ENCODE measurements at places on chromosomes 1 and 21.
A peak's percentile ranks its signal among the peaks of the same experiment; 100 is the strongest.

DNA sequence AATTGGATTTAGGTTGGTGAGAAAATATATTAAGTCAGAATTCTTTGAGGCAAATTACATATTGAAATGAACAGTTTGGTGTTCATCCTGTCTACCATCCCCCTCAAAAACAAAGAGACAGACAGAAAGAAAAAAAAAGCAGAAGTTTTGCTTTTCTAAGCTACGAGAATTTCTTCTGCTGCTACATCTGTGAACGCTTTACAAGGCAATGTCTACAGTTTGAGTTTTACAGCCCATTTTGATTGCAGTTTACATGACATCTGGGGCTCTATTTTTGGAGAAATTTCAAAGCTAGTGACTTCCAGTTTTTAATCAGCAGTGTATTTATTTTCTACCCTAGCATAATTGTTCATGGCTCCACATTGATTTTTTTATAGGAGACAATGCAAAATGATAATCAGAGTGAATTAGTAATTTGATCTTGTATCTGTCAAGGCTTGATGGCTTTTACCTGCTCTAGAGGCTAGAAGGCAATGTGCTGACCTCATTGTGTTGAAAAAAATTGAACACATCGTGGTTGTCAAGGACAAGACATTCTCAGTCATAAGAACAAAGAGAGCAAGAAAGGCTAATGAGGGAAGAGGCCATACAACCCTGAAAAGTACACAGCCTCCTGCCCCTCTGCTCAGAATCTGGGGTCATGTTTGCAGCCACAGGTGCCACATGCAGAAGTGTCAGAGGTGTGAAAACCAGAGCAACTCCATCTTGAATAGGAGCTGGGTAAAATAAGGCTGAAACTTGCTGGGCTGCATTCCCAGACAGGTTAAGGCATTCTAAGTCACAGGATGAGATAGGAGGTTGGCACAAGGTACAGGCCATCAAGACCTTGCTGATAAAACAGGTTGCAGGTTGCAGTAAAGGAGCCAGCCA, 201.0 kb upstream of the CAMK1G start:
- H3K36me3 ChIP-seq: no peaks in the 10 kb centered on the region
- DNase-seq: no peak
- no peak overlapping the region for H3K4me3 ChIP-seq
- H3K4me1 ChIP-seq: peaks cover 63% of the 10 kb centered on the region

DNA sequence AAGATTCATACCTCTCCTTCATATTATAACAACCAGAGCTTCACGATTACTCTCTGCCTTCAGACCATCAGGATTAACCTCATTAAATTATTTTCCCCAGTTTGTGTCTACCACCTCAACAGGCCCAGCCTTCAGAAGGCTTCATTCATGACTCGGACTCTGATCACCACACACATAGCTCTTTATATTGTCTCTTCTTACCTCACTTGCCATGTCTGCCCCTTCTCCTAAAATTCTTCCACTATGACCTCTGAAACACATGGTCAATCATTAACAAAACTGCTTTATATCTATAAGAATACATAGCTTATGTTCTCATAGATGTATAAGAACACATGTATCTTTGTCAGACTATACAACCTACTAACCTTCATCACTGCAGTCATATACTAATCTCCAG, 79.8 kb downstream of the USP1 start:
- H3K4me3 ChIP-seq: no peak overlapping the region
- H3K36me3 ChIP-seq: peaks cover 36% of the 10 kb centered on the region
- H3K4me1 ChIP-seq: no peaks in the 10 kb centered on the region
- no peak overlapping the region for H3K27ac ChIP-seq
- no peaks in the 10 kb centered on the region for H3K27me3 ChIP-seq

DNA sequence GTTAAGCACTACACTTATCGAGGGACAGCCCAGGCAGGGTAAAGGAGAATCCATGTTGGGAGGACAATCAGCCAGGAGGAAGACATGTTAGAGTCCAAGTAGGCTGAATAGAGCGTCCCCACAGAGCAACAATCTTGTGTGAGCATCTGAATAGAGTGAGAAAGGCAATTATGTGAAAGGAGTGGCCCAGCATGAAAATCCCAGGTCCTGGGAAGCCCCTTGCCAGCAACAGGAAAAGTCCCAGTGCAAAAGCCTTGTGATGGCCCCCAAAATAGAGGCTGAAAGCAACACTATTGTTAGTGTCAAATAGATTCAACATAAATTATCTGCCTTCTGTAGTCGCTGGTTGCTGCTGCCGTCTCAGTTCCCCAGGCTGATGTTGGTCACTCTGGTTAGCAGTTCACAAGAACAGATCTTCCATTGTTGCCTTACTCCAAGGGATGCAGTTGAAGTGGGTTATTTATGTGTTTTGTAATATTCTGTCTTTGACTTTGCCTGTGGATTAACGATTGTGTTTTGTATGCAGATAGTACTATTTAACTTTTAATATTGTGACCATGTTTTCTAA, 12.1 kb upstream of the ABL2 start:
- no peak overlapping the region for H3K4me3 ChIP-seq
- H3K4me1 ChIP-seq: no peaks in the 10 kb centered on the region
- no peak for DNase-seq
- no peak overlapping the region for H3K27ac ChIP-seq
- H3K36me3 ChIP-seq: no peaks in the 10 kb centered on the region
- no peaks in the 10 kb centered on the region for H3K27me3 ChIP-seq

- no peak overlapping the region for H3K4me3 ChIP-seq
- H3K36me3 ChIP-seq: peaks cover 12% of the 10 kb centered on the region
- no peaks in the 10 kb centered on the region for H3K27me3 ChIP-seq
- no peak overlapping the region for H3K27ac ChIP-seq
Measured at GRCh38 chr1:88701275-88701674, 17.2 kb downstream of the PKN2 start.

GRCh38 chr1:46675549-46676314, 4.1 kb downstream of the TEX38 start:
- H3K36me3 ChIP-seq: peaks cover 27% of the 10 kb centered on the region
- no peak for DNase-seq
- H3K27ac ChIP-seq: peak overlapping the region; percentile 24
- H3K27me3 ChIP-seq: no peaks in the 10 kb centered on the region
- H3K4me1 ChIP-seq: no peaks in the 10 kb centered on the region

DNA sequence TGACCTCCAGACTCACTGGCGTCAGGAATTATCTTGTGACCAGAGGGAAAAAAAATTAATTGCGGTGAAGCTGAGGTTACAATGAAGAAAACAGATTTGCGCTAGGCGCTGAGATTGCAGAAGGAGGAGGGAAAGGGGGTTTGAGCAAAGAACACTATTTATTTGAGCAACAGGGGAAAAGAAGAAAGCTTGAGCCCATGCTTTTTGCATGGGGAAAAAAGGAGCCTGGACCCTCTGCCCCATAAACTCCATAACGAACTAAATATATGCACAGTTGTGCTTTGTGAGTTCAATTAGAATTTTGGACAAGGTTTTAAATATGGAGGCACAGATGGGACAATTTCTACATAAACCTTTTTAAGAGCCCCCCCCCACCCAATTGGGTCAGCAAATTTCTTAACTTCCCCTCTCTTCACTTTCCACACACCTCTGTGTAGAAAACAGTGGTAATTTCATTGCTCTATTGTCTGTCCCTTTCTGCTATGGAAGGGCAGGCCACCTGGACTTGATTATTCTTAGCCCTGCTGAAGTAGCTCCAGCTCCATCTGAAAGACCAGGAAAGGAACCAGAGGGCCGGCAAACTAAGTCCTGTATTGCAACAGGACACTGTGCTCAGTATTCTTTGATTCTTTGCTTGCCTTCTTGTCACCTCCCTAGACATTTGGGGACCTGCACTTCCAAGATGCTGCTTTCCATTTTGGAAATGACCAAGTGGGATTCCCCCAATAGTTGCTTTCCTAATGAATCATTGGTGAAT, 862 bp upstream of the ID3 start:
- DNase-seq: no peak
- no peaks in the 10 kb centered on the region for H3K27me3 ChIP-seq
- H3K27ac ChIP-seq: peak overlapping the region; percentile 100
- peak overlapping the region; percentile 88 for H3K4me3 ChIP-seq

DNA sequence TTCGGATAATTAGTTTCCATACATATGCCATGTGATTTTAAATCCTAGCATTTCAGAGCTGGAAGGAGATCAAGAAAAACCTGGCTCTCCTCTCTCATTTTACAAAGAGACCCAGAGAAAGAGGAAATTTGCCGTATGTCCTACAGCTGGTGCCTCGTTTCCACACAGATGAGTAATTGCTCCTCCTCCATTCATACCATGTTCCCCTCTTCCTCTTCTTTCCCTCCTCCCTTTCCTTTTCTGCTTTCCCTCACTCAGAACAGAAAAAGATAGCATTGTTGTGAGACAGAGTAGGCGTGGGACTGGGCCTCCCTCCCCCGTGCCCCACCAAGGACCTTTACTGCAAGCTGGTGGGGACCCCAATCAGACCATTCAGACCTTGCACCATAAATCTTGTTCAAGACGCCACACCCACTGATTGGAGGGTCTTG, 13.7 kb upstream of the SLC44A3 start:
- peak overlapping the region; percentile 36 for H3K4me3 ChIP-seq
- peaks cover 3% of the 10 kb centered on the region for H3K36me3 ChIP-seq
- H3K27ac ChIP-seq: peak overlapping the region; percentile 74
- H3K27me3 ChIP-seq: no peaks in the 10 kb centered on the region
- DNase-seq: no peak

GRCh38 chr21:41622201-41622600, 114.2 kb upstream of the TMPRSS2 start:
- no peak for DNase-seq
- peaks cover 2% of the 10 kb centered on the region for H3K27me3 ChIP-seq
- no peak overlapping the region for H3K4me3 ChIP-seq
- H3K27ac ChIP-seq: no peak overlapping the region

GRCh38 chr1:218171302-218171893, 113.7 kb upstream of the RRP15 start:
- H3K4me3 ChIP-seq: no peak overlapping the region
- peaks cover 2% of the 10 kb centered on the region for H3K4me1 ChIP-seq
- no peaks in the 10 kb centered on the region for H3K36me3 ChIP-seq
- DNase-seq: no peak
- peaks cover 71% of the 10 kb centered on the region for H3K27me3 ChIP-seq

GRCh38 chr1:179781962-179782361, 38.9 kb downstream of the FAM163A start:
- no peak overlapping the region for H3K4me3 ChIP-seq
- no peaks in the 10 kb centered on the region for H3K36me3 ChIP-seq
- DNase-seq: no peak
- H3K4me1 ChIP-seq: peaks cover 33% of the 10 kb centered on the region
- peaks cover 5% of the 10 kb centered on the region for H3K27me3 ChIP-seq

DNA sequence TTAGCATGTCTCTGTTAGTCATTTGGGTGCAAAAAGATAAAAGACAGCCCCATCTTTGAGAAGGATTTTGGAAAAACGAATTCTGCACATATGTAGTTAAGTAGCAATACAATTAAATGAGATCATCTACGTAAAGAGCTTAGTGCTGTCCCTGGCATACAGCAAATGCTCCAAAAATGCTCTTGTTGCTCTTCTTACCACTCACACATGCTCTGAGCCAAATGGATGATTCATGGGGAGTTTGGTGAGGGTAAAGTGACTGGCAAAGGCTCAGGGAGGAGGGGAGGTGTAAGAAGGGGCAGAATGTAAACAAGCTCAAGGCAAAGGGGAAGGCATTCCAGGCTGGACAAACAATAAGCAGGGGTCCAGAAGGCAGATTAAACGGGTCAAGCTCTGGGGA, 191.9 kb downstream of the AK5 start:
- no peak overlapping the region for H3K4me3 ChIP-seq
- H3K4me1 ChIP-seq: no peaks in the 10 kb centered on the region
- no peaks in the 10 kb centered on the region for H3K36me3 ChIP-seq
- DNase-seq: no peak
- no peaks in the 10 kb centered on the region for H3K27me3 ChIP-seq

- no peaks in the 10 kb centered on the region for H3K4me1 ChIP-seq
- no peak overlapping the region for H3K4me3 ChIP-seq
- DNase-seq: no peak
- peaks cover 6% of the 10 kb centered on the region for H3K27me3 ChIP-seq
- no peak overlapping the region for H3K27ac ChIP-seq
- H3K36me3 ChIP-seq: no peaks in the 10 kb centered on the region
Measured at GRCh38 chr1:156516821-156517220, 16.2 kb upstream of the MEF2D start.

GRCh38 chr1:103461161-103462105, 64.1 kb upstream of the RNPC3 start:
- H3K4me1 ChIP-seq: no peaks in the 10 kb centered on the region
- no peak overlapping the region for H3K4me3 ChIP-seq
- no peak overlapping the region for H3K27ac ChIP-seq
- H3K27me3 ChIP-seq: no peaks in the 10 kb centered on the region
- DNase-seq: no peak
- H3K36me3 ChIP-seq: no peaks in the 10 kb centered on the region

DNA sequence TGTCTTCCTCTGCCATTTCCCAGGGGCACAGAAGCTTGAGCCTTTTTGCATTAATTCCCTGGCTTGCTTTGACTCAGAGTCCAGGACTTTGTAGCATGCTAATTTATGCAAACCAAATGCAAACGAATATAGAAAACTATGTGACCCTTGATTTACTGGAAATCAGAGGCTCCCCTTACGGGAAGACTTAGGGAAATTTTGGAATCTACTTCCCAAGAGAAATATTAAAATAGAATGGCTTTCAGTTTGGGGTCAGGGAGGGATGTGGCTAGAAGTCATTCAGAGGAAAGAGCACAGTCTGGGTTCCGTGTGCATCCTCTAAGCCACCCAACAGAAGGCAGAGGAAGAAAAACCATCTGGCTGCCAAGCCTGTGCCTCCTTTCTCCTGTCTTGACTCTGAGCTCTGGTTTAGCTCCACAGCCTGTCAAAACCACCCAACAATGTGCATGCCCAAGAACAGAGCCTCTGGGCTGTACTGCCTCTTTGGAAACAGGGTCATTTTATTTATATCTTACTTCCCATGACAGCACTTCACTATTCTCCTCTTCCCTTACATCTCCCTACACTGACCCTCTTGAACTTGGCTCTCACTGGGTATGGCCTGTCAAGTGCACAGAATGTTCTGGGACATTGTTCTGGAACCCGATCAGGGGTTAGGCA, 30.1 kb downstream of the ATF3 start:
- H3K4me1 ChIP-seq: peaks cover 27% of the 10 kb centered on the region
- no peak overlapping the region for H3K27ac ChIP-seq
- H3K36me3 ChIP-seq: no peaks in the 10 kb centered on the region

- H3K36me3 ChIP-seq: peaks cover 5% of the 10 kb centered on the region
- peaks cover 2% of the 10 kb centered on the region for H3K27me3 ChIP-seq
- no peaks in the 10 kb centered on the region for H3K4me1 ChIP-seq
- no peak overlapping the region for H3K4me3 ChIP-seq
Measured at GRCh38 chr1:20047096-20047495, 22.9 kb upstream of the PLA2G5 start.

GRCh38 chr21:18840239-18840638, 436.7 kb upstream of the TMPRSS15 start:
- DNase-seq: no peak
- no peaks in the 10 kb centered on the region for H3K4me1 ChIP-seq
- no peak overlapping the region for H3K27ac ChIP-seq
- H3K4me3 ChIP-seq: no peak overlapping the region
- H3K36me3 ChIP-seq: peaks cover 7% of the 10 kb centered on the region

GRCh38 chr21:41706263-41706639, 60.6 kb downstream of the RIPK4 start:
- no peaks in the 10 kb centered on the region for H3K27me3 ChIP-seq
- no peaks in the 10 kb centered on the region for H3K36me3 ChIP-seq
- H3K27ac ChIP-seq: no peak overlapping the region
- no peak for DNase-seq
- peaks cover 9% of the 10 kb centered on the region for H3K4me1 ChIP-seq
- H3K4me3 ChIP-seq: no peak overlapping the region

- H3K4me3 ChIP-seq: no peak overlapping the region
- H3K27me3 ChIP-seq: no peaks in the 10 kb centered on the region
- H3K4me1 ChIP-seq: peaks cover 2% of the 10 kb centered on the region
Measured at GRCh38 chr21:42732033-42732410, 78.6 kb downstream of the PDE9A start.

- H3K36me3 ChIP-seq: no peaks in the 10 kb centered on the region
- no peak overlapping the region for H3K27ac ChIP-seq
- H3K4me3 ChIP-seq: no peak overlapping the region
Measured at GRCh38 chr1:199335496-199335895, 692.0 kb upstream of the NR5A2 start.

Data from mesothelial cell of epicardium (in vitro differentiated cells).